ENCODE measurements at places on chromosomes 5 and 9.
A peak's percentile ranks its signal among the peaks of the same experiment; 100 is the strongest.

DNA sequence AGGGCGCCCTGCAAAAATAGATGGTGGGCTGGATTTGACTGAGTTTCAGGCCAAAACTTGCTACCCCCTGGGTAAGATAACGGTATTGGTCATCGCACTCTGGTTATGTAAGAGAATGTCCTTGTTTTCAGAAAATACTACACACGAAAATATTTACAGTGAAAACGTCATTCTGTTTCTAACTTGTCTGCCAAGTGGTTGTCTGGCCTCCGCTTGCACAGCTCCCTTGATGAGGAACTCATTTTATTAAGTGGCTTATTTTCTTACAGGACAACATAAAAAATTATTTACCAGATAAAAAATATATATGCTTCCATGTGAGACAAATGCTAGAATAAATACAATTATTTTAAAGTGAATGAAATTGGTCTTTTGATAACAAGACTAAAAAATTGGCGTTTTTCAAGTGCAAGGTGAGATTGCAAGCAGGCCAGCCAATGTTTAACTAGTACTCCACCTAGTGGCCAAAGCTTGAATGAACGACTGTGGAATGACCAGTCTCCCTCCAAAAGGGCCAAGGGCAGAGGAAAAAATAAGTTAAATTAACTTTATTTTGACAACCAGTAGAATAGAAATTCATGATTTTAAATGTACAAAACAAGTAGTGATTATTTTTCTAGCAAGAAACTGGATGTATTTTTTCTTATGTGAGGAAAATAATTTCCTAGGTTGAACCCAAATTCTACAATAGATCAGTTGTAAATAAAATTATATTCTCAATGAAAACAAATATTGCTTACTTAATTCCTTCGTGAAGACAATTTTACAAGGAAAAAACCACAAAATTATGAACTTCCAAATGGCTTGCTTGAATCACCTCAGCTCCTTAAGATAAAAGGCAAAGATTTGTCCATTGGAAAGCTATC lies 93.2 kb downstream of the ZFAND5 start:
- DNase-seq = peak; percentile 7

GRCh38 chr5:88658886-88659285 lies 224.1 kb downstream of the MEF2C start:
- DNase-seq = no peak

DNA sequence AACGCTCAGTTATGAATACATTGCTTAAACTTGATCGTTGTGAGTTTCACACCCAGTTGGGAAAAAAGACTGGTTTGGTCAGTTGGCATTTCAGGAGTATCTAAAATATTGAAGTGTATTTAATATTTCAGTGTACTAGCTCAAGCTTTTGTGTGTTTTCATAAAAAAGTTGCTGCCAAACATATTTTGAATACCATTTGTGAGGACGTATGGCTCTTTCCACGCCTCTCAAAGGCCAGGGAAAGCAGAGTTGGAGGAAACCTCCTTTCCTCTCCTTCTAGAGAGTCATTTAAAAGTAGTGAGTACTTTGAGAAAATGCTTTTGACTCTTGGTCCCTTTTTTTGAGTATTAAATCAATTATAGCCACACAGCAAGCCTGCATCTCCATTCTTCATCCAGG lies 43.2 kb upstream of the ANKRD33B start:
- DNase-seq = no peak

GRCh38 chr9:135239100-135239768 lies 151.8 kb downstream of the OLFM1 start:
- no peak for DNase-seq

DNA sequence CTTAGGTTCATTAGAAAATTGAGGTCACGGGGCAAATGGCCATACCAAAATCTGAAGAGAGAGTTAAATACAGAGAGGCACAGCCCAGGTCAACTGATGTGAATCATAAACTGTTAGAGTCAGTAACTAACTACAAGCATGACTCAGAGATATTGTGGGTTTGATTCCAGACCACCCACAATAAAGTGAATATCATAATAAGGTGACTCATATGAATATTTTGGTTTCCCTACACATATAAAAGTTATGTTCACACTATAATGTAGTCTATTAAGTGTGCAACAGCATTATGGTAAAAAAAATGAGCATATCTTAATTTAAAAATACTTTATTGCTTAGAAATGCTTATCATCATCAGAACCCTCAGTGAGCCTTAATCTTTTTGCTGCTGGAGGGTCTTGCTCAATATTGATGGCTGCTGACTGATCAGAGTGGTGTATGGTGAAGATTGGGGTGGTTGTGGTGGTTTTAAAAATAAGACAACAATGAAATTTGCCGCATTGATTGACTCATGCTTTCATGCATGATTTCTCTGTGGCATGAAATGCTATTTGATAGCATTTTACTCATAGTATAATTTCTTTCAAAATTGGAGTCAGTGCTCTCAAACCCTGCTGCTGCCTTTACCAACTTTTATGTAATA lies 53.1 kb upstream of the EDIL3 start:
- DNase-seq = peak; percentile 85

GRCh38 chr5:57327561-57328367 lies 153.9 kb downstream of the GPBP1 start:
- DNase-seq = no peak

DNA sequence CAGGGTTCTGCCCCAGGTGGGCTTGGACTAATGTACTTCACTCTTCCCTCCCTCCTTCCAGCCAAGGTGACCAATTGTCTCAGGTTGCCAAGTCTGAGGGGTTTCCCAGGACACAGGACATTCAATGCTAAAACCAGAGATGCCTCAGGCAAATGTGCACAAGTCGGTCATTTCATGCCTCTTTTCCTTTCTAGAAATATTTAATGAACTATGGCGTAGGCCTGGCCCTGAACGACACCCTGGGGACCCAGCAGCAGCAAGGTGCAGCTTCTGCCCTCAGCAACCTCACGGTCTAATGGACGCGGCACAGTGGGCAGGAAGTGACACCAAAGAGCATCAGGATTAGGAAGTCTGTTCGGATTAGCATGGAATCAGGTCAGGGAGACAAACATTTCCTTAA lies 148.1 kb downstream of the MTX3 start:
- no peak for DNase-seq

DNA sequence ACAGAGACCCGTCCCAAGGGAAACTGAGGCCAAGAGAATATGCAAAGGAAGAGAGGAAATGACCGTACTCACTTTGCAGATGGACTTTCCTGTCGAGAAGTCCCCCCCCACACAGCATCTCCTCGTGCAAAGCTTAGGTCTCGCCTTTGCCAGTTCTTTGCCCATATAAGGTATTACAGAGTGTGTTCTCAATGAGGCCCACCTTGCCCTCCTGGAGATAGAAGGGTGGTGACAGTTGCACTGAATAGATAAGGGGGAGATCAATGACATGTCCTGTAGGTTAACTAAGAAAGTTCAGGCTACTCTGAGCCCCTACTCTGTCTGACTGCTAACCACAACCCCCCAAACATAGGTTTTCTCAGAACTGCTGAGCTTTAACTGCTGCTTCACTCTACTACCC lies 68.2 kb upstream of the SPTLC1 start:
- no peak for DNase-seq

GRCh38 chr5:151617841-151618710 lies 26.9 kb upstream of the FAT2 start:
- no peak for DNase-seq

- no peak for DNase-seq
Measured at GRCh38 chr5:8906303-8906967, 639.4 kb downstream of the SEMA5A start.

DNA sequence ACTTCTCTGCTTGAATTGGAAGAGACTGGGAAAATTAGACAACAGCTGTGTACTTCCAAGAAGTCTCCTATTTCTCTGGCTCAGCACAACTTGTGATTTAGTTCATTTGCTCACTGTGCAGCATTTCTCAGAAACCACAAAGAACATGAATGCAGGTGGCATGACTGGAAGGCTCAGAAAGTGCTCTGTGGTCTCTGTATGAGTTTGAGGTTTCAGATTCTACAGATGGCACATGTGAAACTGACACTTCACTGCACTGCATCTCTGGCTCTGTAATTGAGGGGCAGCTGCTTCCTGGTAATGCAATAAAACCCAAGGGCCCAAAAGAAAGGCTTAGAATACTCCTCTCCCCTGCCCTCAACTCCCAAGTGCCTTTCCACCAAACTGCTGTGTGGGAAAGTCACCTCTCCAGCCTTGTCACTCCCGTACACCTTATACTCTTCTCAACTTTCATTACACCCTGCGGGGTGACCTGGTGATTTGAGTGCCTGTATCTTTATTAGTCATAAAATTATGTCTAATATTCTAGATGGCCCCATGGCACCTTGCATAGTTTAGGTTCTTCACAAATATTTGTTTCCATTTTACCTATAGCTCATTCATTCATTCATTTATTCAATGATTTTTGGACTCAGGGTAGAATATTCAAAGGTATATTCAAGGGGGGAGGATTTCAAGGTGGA lies 82.5 kb downstream of the ESM1 start:
- DNase-seq = peak; percentile 58

- no peak for DNase-seq
Measured at GRCh38 chr5:157599565-157599964, 24.0 kb upstream of the ADAM19 start.

DNA sequence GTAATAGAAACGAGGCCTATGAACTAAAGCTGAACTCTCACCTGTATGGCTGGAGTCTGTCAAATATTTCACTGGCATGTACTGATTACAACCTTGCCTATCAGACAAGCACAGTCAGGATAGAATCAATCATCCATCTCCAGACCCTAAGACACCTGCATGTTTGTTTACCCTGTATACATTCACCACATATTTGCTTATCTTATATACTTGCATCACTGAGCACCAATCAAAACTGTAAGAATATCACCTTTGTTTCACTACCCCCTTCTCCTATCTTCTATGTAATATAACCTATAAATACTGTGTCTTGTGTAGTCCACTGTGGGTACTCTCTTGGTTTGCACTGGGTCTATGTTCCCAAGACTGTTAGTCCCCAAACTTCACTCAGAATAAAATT lies 1085.7 kb downstream of the TAF11L14 start:
- DNase-seq = no peak

GRCh38 chr9:105328296-105328695 lies 83.8 kb downstream of the SLC44A1 start:
- no peak for DNase-seq
